Hindlimb muscle (tissue), 1 donor: ENCODE measurements at places on chromosomes 5 and 9. TPM values are rescaled to one million over a fixed set of nuclear protein-coding genes. Genes with fewer than 3 reads are reported as not detected.

DNA sequence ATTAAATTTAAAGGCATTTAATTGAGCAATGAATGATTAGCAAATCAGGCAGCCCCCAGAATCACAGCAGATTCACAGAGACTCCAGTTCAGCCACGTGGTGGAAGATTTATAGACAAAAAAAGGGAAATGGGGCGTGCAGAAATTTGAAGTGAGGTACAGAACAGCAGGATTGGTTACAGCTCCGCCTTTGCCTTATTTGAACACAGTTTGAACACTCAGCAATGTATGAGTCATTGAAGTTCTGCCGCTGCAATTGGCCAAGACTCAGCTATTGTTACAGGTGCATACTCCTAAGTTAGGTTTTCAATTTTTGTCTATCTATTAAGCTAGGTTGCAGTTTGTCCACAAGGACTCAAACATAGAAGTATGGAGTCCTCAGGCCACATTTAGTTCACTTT lies 157.7 kb upstream of the SLC12A2 start:
- DNase-seq = no peak

DNA sequence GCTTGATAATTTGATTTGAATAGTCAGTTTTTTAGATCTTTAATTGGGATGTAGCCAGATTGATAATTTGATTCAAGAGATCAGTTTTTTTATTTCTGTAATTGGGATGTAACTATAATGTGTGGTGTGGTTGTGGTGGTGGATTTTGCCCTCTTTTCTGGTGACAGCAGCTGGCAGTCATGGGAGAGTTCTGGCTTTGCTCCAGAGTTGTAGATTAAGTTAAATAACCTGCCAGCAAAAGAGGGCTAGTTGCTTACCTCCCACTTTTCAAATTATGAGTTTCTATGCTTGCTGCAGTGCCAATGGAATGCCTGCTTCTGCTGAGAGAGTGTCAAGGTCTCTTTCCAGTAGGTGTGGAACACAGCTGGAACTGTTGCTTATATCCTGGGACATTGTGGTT lies 315.1 kb downstream of the CCDC171 start:
- no peak for DNase-seq

DNA sequence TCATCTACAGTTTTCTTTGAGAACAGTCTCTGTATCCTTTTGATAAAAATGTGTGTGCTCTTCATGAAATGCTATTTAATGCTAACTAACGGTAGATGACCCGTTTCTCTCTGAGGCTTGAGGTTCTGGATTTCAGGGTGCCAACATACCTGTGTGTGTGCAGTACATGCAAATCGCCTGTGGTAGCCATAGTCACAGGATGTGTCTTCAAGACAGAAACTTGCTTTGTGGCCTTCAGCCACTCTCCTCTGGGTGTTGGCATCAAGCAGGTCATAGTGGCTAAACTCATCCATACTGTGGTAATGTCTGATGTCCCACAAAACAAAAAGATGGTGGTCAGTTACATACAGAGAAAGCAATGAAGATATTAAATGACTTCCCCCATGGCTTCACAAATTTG lies 4.2 kb downstream of the LOX start:
- DNase-seq = no peak

The CFAP157 gene
- polyA plus RNA-seq = 1.4 TPM

The COQ4 gene
- 34.8 TPM for polyA plus RNA-seq
